AG08395 (cell line): ENCODE measurements at places on chromosomes 5 and 9.
A peak's percentile ranks its signal among the peaks of the same experiment; 100 is the strongest.

DNA sequence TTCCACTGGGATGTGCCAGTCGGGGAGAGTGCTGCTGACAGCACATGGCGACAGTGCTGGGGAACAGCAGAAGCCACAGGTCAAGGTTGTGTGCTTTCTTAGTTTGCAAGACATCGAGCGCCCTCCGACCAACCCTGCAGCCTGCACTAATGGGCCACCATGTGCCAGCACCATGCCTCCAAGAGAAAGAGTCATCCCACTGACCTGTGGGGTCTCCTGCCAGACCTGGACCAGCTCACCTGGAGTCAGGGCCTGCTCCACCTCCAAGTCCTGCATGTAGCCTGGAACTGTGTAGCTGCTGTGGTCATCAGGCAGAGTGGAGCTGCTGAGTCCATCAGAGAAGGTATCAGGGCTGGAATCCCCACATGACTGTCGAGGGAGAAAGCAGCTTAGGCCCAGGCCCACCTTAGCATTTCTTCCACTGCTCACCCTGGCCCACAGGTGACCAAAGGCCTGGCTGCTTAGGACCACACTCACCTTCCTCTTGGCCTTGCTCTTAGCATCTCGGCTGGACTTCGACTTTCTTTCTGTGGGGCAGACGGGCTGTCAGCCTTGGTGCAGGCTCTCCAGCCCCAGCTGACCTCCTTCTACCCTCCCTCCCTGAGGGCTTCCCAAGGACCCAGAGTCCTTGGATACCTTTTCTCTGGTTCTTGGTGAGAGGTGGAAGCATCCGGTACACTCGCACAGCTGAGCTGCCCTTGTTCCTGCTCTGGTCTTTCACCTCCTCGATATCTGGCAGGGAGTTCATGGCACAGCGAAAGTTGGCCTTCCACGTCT is 4.1 kb downstream of the IRF1 start:
- DNase-seq: no peak

GRCh38 chr5:139524446-139524845 is 36.7 kb upstream of the UBE2D2 start:
- no peak for DNase-seq

- peak; percentile 50 for DNase-seq
These were observed 126.7 kb downstream of the GRIA1 start for GRCh38 chr5:153617190-153617589.

DNA sequence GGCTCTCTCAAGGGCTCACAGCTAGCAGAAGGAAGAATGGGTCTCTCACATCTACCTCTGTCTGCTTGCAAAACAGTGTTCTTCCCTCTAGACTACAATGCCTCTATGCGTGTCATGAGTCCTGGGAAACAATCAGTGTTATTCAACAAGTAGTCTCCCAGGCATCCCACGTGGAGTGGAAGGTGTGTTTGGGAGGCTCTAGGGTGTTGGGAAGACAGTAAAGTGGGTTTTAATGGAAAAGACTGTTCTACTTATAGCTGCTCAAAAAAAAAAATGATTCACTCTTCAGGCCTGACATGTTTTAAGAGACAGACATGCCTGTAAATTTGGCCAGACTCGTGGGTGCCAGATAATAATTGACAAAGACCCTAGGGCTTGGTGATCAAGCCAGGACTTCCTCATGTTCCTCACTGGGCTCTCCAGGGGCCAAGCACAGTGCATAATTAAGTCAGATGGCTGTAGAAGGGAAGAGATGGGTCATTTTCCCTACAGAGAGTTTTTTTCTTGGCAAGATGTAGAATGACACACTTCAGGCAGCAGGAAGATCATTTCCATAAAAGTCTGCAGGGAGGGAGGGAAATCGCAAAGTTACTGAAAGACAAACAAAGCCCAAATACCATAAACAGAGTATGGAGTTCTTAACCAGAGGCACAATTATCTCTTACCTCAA is 246.4 kb downstream of the ACTL7B start:
- DNase-seq: peak; percentile 58

DNA sequence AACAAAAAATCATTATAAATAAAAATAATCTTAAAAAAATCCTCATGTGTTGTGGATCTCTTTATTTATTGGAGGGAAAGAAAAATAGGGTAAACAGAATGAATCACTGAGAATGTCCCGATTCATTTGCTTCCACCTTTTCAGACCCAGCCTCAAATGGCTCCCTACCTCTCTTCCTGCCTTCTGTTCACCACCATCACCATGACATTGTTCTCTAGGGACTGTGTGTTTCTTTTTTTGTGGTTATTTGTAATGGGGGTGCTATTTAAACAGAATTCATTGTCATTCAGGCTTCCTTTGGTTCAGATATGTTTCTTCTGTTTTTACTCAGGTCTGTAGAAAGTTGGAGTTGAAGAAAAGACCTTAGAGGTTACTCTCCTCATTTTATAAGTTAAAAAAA is 198.2 kb downstream of the KIF4B start:
- DNase-seq: no peak

GRCh38 chr9:124217836-124218437 is 39.8 kb upstream of the NEK6 start:
- no peak for DNase-seq
